ENCODE measurements at places on chromosomes 5 and 9. TPM values are rescaled to one million over a fixed set of nuclear protein-coding genes. Genes with fewer than 3 reads are reported as not detected.

MSX2 gene
- total RNA-seq = not detected

SLC6A19 gene
- total RNA-seq = not detected

GAS1 gene
- 1.6 TPM for total RNA-seq

BNC2 gene
- 6.5 TPM for total RNA-seq
